ENCODE measurements at places on chromosomes 12 and 14. TPM values are rescaled to one million over a fixed set of nuclear protein-coding genes. Genes with fewer than 3 reads are reported as not detected.

Gene ADAM21
- 0.25 TPM for total RNA-seq

Gene KLRB1
- not detected for total RNA-seq

Gene B4GALNT1
- total RNA-seq, result 6.9 TPM

DNA sequence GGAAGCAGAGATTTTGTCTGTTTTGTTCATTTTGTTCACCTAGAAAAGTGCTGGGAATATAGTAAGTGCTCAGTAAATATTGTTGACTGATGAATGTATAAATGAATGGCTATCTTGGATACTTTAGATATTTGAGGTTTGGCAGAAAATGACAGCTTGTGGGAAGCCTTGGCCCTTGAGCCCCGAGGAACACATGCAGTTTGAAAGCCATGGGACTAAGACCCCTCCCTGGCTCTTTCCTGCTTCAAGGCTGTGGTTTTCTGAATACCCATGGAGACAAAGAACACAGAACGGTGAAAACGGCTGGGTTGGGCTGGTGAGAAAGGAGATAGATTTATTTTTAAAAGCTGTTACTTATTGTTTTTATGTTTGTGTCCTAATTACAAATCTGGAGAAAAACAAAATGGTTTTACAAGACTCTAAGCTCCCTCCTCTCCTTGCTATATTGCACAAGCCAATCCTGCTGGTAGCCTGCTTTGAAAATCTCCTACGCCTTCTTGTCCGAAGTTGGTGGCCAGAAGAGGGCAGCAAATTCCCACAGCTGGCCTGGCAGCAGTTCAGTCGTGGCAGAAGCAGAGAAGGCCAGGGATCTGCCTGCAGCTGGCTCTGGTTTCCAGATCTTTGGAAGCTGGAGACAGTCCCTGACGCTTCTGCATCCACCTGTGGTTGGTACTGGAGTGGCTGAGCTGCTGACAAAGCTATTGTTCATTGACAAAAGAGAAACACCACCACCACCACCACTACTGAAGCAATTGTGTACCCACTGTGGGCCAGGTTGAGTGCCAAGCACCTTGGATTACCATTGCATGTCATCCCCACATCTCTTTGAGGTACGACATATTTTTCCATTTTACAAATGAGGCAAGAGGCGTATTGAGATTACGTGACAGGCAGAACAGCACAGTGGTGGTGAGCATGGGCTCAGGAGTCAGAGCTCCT, 5.2 kb upstream of the KRT85 start:
- DNase-seq, result peak; percentile 93

DNA sequence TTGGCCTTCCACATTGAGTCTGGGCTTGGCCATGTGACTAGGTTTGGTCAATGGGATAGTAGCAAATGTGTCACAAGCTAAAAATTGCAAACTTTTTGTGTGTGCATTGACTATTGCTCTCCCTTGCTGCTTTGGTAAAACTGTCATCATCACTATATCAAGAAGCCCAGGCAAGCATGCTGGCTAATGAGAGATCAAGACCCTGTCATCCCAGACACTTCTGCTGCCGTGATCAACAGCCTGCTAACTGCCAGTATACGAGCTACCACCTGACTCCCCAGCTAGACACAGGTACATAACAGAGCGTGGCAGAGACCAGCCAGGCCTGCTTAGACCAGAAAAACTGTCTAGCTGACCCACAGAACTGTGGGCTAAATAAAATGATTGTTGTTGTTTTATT, 456.7 kb upstream of the DCN start:
- no peak for DNase-seq

DNA sequence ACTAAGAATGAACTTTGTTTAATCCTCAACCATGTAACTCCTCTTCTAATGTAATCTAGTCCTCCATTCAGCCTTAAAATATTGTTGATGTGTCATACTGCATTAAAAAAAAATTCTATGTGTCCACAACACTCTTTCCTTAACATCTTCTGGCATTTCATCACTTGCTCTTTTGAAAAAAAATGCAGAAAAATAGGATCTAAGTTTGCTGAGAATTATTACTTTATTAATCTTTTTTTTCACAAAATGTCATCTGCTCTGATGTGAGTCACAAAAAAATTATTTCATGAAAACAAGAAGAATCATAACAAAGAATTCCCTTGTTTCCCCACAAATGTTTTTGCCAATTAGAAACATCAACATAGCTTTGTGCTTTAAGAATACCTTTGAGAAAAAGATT, 410.1 kb upstream of the MGAT4C start:
- peak; percentile 2 for DNase-seq

DNA sequence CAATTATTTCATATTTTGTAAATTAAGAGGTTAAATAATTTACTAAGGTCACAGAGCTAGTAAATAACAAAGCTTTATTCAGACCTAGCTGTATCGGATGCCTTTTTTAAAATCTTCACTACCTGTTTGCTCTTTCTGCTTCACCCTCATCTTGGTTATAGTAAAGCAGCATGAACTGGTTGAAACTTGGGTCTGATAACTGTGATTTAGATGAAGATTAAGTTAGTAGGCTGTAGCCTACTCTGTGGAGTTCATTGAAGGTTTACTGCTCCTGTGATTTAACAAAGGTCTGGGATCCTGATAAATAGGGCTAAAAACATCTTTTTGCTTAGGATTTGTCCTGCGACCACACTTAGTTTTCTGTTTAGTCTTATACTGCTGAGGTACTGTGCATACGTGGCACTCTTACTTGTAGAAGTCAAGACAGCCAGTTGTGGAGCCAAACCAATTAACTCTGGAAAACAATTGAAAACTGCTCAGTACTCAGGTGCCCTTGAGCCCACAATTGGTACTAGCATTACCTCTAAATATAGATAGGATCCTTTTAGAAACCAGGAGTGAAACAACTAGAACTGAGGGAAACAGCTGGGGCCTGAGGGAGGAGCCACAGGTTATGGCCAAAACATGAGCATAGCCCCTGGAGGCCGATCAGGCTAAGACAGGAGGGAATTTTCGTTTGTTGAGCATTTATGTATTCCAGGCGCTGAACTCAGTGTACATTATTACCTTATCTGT, 2.3 kb downstream of the SPATS2 start:
- DNase-seq, result peak; percentile 74
